ENCODE measurements at places on chromosomes 16 and 17.
A peak's percentile ranks its signal among the peaks of the same experiment; 100 is the strongest.

DNA sequence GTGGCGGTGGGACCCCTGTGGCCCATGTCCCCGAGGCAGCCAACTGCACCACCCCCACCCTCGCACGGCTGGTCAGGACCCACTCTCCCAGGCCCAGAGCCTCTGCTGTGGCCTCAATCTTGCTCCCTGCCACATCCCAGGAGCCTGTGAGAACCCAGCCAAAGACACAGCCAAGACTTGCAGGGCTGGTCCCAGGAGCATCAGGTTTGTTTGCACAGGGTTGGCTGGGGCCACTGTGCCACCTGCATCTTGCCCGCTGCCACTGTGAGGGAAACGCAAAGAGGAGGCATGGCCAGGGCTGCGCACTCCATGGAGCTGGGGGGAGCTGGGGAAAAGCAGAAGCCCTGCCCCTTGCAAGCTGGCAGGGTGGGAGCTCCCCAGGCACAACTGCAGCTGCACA, 92.5 kb downstream of the SSH2 start:
- DNase-seq, result no peak

- DNase-seq, result no peak
Measured at GRCh38 chr17:235831-236640, 54.6 kb upstream of the DOC2B start.

- DNase-seq, result no peak
Measured at GRCh38 chr16:79632289-79632688, 31.8 kb upstream of the MAF start.

GRCh38 chr17:2736956-2737355, 12.5 kb downstream of the CCDC92B start:
- DNase-seq, result no peak

GRCh38 chr17:70353408-70354092, 184.2 kb downstream of the KCNJ2 start:
- no peak for DNase-seq

DNA sequence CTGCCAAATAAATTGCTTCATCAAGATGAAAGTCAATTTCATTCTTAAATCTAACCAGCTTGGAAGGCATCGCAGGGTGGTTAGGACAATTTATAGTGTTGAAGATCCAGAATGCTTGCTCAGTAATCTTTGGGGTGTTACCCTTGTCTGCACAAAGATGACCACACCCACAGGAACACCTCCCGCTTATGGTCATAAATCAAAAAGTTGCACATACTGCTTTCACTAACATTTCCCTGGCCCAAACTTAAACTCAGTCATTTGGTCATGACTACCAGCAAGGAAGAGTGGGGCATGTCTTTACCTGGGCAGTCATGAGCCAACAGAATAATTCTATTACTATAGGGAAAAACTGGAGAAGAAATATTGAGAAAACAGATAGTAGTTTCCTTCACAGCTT, 57.6 kb upstream of the KIF2B start:
- no peak for DNase-seq

DNA sequence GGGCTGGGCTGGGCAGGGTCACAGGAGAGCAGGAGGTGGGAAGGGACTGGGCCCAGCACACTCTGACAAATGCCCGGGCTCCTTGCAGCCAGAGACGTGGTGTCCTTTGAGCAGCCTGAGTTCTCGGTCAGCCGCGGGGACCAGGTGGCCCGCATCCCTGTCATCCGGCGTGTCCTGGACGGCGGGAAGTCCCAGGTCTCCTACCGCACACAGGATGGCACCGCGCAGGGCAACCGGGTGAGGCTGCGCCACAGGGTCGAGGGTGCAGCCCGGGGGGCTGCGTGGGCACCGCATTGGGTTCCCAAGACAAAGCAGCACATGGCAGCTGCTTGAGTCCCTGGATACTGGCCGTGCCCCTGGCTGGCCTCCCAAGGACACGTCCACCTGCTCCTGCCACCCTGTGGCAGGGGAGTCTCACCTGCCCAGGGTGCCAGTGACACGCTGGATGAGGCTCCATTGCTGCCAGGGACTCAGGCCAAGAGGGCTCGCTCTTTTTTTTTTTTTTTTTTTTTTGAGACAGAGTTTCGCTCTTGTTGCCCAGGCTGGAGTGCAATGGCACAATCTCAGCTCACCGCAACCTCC, 21.3 kb downstream of the GALK1 start:
- no peak for DNase-seq

GRCh38 chr17:72970797-72971196, 121.7 kb downstream of the SLC39A11 start:
- DNase-seq, result no peak

DNA sequence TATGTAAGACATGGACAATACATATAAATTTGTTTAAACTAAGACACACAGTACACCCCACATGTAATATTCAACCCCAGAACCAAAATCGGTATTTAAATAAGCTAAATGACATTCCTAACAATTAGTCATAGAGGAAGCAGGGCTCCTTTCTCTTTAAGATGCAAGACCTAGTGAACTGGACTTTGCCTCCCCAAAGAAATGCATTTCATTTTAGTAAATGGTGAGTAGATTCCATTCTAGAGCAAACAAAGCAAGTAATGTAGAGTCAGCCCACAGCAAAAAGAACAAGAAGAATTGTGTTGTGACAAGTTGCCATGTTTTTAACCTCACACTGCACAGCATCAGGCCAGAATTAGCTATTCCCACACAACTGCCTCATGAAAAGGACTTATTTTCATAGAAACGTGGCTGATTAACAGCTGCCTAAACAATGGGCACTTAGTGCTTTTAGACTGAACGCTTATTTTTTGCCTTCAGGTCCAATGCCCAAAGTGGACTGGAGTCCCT, 14.4 kb downstream of the DNAJC7 start:
- DNase-seq, result no peak

GRCh38 chr16:81238296-81239011, at the start of gene BCO1:
Gene BCO1 (plus strand): TSS chr16:81238689. CDS start chr16:81238909, 220 bp downstream.
- peak; percentile 17 for DNase-seq

- DNase-seq, result no peak
Measured at GRCh38 chr16:3170440-3171180, 17.4 kb upstream of the OR1F1 start.

GRCh38 chr17:3890082-3890877, 2.6 kb downstream of the CAMKK1 start:
- DNase-seq, result no peak

- no peak for DNase-seq
Measured at GRCh38 chr16:11896486-11897176, 19.1 kb downstream of the GSPT1 start.

DNA sequence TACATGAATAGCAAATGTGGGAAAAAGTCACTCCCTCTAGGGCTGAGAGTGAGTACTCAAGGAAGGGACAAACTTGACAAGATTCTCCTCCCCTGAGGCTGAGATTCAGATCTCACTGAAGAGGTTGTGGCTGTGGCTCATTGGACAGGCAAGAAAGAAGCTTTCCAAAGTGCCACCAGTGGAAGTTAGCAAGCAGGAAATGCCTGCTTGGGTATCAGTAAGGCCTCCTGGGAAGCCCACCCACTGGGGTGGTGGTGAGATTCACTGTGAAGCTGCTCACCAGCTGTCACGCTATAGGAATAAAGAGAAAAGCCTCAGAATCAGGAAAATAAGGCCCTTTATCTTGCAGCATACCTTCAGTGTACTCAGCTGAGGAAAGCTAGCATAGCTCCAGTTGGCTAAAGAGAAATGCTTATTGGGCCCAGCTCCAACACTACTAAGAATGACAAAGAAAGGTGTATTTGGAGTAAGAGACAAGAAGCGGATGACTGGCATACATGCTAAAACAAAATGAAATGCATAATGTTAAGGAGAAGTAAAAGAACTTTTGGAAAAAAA, 274.4 kb upstream of the TOM1L1 start:
- no peak for DNase-seq

- DNase-seq, result no peak
Measured at GRCh38 chr16:24075931-24076716, 180.0 kb upstream of the CACNG3 start.

GRCh38 chr17:73914536-73915274, 270.5 kb upstream of the SDK2 start:
- DNase-seq, result no peak

GRCh38 chr17:18362698-18363100, 651 bp downstream of the SHMT1 start:
- DNase-seq, result peak; percentile 8

DNA sequence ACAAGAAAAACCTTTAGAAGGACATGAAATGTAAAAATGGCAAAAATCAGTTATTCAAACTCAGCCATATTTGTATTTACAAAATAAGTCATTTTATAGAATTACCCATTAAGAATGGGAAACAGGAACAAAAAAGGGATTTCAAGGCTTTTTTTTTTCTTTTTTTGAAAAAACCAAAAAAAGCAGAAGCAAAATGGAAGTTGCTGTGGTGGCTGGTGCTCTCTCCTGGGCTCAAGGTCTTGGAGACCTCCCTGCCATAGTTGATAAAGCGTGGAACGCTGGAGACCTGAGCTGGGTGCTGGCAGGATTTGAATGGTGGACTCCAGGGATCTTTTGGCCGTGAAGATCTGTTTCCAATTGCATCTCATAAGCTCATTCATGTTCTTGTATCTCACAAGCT, 3.1 kb downstream of the PLCG2 start:
- no peak for DNase-seq

- no peak for DNase-seq
Measured at GRCh38 chr16:59634004-59634579, 900.0 kb upstream of the GOT2 start.

- no peak for DNase-seq
Measured at GRCh38 chr17:61813211-61813610, 50.1 kb downstream of the BRIP1 start.

GRCh38 chr16:71952825-71953224, 47.4 kb downstream of the PKD1L3 start:
- DNase-seq, result no peak

DNA sequence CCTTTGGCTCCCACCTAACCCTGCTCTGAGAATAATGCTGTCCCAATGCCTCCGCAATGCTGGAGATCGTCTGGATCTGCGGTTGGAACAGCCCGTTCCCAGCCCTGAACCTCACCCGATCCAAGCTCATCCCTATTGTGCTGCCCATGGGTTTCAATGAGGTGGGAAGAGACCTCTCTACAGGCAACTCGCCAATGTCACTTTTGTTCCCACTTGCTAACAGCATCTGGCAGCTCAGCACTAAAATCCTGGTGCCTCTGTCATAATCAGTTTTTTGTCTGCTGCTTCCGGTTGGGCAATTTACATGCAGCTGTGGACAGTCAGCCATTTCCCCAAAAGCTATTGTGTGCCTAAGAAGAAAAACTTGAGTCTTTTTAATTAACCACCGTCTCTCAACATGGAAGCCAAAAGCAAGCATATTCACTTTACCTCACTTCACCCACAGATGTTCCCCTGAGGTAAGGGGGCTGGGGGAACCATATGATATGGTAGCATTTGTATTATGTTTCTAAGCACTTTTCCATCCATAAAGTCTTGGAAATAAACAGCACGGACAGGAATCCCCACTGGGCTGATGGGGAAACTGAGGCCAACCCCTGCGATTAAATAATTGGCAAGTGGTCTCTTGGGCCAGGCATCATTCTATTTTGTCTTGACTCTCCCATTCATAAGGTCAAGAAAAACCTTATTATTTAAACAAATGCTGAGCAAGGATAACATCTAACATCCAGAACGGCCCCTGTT, 159.2 kb upstream of the CDH5 start:
- DNase-seq, result no peak

DNA sequence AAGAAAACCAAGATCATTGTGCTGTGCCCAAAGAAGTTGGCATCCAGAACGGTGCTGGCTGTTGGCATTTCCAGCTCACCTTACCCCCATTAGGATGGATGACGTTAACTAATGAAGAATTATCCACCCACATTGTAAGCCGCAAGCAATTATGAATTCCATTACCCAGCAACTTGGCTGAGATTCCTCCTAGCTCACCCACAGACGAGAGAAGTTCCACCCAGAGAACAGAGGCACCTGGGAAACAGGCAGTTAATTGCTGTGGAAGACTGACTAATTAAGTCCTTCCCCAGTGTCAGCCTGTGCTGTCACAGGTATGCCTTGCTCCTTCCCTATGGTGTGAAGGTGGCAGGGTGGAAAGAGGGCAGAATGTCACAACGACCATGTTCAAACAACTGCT, 456.2 kb upstream of the CDH5 start:
- no peak for DNase-seq

GRCh38 chr17:82602986-82603710, 45.1 kb downstream of the WDR45B start:
- DNase-seq, result no peak

- no peak for DNase-seq
Measured at GRCh38 chr16:4272114-4272956, 488 bp downstream of the TFAP4 start.

GRCh38 chr16:10297341-10298006, 88.4 kb upstream of the ATF7IP2 start:
- no peak for DNase-seq

DNA sequence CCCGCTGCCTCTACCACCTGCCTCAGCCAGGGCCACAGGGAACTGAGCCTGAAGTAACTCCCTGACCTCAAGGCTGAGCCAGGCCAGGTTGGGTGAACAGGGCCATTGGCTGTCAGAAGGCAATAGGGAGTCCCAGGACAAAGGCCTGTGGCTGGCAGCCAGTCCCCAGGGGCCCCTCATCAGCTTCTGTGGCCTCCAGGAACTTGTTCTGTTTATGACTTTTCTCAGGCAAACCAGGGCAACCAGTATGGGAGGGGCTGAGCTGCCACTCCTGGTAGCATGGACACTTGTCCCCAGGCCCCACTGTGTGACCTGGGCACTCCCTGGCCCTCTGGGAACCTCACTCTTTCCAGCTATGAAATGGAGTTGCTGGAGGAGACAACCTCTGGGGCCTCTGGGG, 40.1 kb downstream of the CPNE2 start:
- no peak for DNase-seq

DNA sequence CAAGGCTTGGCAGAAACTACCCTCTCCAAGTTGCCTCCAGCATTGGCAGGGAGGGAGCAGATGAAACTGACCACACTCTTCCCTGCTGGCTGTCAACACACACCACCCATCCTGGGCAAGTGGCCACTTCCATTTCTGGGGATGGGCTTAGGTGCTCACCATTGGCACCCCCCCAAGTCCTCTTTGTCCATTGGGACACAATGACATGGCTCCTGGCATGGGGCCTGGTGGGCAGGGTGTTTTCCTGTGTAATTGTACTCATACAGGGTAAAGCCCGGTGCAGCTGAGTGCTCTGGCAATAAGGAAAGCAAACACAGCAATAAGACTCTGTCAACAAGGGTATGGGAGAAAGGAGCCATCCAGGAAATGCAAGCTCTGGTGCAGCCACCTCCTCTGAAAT, 22.6 kb downstream of the SCNN1B start:
- no peak for DNase-seq

DNA sequence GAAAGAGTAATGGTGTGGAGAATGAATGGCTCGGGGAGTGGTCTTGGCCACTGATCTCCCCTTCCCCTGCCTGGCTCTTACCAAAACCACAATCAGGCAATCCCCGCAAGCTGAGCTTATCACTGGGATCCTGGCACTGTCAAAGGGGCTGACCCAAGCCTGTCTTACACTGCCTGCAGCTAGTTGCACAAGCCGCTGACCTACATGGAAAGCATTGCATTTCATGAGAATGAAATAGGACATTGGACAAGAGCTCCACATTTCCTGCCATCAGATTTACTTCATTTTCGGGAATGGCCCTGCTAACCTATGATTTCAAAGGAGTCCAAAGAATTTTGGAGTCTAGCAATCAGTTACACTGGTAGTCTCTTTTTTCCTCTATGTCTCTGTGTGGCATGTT, 146.4 kb downstream of the PCTP start:
- DNase-seq, result no peak

Data from forelimb muscle (tissue), 1 donor.